AG20443 (cell line): ENCODE measurements at places on chromosomes 3 and 15.

DNA sequence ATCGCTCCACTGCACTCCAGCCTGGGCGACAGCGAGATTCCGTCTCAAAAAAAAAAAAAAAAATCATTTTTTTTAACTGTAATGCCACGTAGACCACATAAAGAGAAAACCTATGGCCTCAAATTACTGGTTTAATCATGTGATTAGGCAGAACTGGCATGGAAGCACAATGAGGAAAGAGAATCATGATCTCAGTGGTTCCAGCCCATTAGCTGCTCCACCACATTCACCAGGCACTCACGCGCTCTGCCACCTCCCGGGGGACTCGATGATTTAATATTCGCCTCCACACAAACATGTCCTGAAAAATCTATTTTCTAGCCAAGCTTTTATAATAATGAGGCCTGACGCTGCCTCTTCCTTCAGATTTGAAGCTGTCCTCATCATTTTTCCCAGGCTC, 204.7 kb downstream of the TBL1XR1 start:
- DNase-seq, result no peak

DNA sequence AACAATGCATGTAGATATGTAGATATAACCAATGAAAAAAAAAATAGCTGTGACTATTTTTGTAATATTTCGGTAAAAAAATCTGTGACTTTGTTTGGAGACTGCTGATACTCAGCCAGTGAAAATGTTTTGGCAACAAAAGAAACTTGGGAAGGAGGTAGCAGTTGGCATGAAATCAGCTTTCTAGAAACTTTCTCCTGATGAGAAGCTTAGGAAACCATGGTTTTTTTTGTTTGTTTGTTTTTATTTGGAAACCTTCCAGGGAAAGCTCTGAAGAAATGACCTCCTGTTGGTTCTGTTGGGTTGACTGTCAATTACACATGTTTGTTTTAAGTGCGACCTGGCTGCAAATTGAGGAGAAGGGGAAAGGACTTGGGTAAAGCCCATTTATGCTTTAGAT, 445.9 kb downstream of the UNC13C start:
- DNase-seq, result no peak

- DNase-seq, result no peak
Observed at GRCh38 chr15:68298336-68298735, 20.8 kb downstream of the FEM1B start.

DNA sequence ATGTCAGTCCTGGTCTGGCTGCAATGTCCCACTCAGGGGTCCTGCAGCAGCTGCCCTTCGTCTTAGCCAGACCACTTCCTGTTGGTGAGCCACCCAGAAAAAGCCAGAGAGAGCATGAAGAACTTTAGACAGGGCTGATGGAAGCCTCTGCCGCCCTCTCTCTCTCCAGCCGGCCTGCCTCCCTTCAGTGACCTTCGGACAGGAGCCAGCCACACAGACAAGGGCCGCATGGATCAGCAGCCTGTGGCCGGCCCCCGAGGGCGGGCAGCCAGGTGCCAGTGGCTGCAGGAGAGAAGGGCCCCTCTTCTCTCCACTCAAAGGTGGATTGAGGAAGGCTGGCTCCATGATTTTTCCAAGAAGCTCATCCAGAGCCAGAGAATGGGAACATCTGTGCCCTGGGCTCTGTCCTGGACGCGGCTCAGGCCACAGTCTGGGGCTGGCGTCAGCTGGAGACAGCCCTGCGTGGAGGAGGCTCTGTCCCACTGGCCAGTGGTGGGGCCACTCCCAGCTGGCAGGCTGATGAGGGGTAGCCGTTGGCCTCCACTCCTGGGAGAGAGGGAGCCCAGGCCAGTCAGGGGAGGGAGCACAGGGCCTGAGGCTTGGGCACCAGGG, 42.9 kb downstream of the ISG20 start:
- DNase-seq, result peak; percentile 71

GRCh38 chr15:34673241-34673640, 81.6 kb downstream of the GJD2 start:
- DNase-seq, result no peak
